Frontal cortex (tissue), 4 donors: ENCODE measurements at places on chromosomes 1 and 21. TPM values are rescaled to one million over a fixed set of nuclear protein-coding genes. Genes with fewer than 3 reads are reported as not detected.

DNA sequence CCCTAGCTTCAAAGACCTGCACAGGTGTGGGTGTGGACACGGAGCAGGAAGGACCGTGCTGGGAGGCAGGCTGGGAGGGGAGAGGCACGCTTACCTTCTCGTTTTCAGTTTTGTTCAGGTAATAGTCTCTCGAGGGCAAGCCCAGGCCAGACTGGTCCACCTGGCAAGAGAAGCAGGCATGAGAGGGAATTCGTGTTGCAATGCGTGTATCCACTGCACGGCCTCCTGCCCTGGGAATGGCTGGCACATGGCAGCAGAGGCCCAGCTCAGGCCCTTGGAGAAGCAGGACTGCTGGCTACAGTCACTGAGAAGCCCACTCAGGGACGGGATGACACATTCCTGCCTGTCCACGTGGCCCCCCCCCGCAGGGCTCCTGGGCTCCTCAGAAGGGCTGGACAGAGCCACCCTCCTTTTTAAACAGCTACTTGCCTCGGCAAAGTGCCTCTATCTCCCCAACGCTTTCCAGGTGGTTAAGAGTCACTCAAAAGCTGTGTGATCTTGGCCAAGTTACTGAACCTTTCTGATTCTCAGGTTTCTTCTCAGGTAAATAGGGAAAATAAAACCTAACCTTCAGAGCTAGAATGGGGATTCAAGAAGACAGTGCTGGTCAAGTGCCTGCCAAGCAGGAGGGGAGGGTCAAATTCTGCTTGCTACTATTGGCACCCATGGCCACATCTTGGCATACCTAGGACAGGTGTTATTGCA is 32.7 kb downstream of the ECE1 start:
- DNase-seq = no peak

- no peak for DNase-seq
Measured at GRCh38 chr1:119808491-119808890, 2.8 kb downstream of the REG4 start.

- DNase-seq = no peak
Measured at GRCh38 chr21:25307489-25307888, 299.8 kb downstream of the MRPL39 start.

LCK gene
- total RNA-seq = not detected

DNA sequence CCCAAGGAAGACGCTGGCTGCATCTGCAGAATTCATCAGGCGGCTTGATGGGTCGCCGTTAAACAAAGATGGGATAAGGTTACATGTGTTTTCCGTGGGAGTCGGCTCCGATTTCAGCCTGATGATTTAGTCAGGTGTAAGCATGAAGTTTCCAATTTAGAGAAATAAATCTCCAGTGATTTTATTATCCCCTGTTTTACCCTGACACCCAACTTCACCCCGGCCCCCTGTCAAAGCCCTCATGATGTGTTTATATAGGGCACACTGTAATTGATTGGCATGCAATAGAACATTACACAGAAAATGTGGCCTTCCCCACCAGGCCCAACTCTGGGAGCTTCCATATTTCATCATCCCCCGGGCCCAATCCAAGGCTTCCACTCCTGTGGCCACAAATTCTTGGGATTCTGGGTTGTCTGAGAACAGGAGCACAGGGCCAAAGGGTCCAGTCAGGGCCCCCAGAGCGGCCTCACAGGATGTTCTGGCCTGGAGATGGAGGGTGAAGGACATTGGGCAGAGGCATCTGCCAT is 72.5 kb downstream of the FOXD2 start:
- DNase-seq = no peak

SLC9C2 gene
- total RNA-seq = 3.7 TPM

C1QTNF12 gene
- not detected for total RNA-seq

DNA sequence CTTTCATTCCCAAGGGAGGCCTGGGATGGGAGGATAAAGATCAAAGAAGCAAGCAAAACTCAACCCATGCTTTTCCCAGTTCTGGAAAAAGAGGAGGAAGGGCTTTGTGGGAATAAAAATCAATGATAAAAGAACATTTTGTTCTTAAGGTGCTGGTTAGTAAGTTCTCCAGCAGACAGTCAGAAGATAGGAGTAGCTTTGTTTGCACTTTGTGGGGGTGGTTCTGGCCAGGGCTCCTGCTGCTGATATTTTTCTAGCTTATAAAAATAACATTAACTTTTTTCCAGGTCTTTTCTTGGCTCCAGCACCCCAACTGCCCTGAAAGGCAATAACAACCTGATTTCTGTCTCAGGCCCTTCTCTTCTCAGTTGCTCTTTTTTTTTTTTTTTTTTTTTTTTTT is 220.0 kb downstream of the FGGY start:
- DNase-seq = no peak

DNA sequence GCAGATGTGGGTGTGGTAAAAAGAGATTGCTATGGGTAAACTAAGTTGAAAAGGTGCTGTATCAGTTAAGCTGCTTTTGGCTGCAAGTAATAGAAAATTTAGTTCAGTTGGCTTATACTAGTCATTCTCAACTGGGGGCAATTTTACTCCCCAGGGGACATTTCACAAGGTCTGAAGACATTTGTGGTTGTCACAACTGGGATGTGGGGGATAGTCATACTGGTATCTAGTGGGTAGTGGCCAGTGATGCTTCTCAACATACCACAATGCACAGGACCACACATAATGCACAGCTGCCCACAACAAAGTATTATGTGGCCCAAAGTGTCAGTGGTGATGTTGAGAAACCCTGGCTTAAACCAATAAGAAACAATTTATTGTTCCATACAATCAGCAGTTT is 31.4 kb downstream of the SERTAD4 start:
- DNase-seq = no peak

- DNase-seq = no peak
Measured at GRCh38 chr1:164842870-164843269, 283.9 kb downstream of the PBX1 start.

SYT14 gene
- 51.4 TPM for total RNA-seq

DNA sequence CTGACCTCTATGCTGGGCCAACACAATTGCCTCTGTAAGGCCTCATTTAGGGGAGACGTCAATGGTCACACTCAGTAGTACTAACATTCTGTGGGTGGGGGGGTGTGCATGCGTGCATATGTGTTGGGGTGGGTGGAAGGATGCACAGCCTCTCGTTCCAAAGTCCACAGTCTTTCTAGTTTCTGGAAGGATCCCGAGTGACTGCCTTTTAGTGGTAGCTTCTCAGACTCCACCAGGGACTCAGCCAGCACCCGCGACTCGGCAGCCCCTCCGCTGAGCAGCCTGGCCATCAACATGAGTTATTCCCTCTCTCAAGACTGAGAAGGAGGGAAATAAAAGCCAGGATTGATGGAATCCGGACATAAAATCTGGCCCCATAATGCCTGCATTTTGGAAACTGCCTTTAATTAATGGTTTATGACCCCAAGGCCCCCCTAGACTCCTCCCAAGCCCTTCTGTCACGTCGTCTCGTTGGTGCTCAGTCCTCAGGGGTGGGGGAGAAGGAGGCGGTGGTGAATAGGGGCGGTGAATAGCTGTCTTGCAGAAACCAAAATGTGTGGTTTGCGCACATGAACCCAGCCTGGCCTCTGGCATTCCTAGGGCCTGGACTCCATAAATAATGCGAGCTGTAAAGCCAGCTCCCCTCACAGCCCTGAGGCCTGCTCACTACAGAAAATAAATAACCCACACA is 65.1 kb upstream of the TMEM51 start:
- DNase-seq = no peak

GRCh38 chr21:34074283-34075090 is 1.1 kb downstream of the MRPS6 start:
- no peak for DNase-seq

GRCh38 chr1:96464522-96464921 is 257.1 kb upstream of the PTBP2 start:
- DNase-seq = no peak

ALX3 gene
- 0.41 TPM for total RNA-seq

ACOT11 gene
- total RNA-seq = 1.2 TPM

FAM72D gene
- 0.41 TPM for total RNA-seq
